Small intestine (tissue), 16 donors: ENCODE measurements at places on chromosomes 16 and 17. TPM values are rescaled to one million over a fixed set of nuclear protein-coding genes. Genes with fewer than 3 reads are reported as not detected.

GRCh38 chr17:55500103-55500502 is 11.1 kb downstream of the SMIM36 start:
- no peak overlapping the region for H3K4me3 ChIP-seq
- H3K36me3 ChIP-seq: no peaks in the 10 kb centered on the region
- H3K4me1 ChIP-seq: peaks cover 9% of the 10 kb centered on the region
- DNase-seq: no peak
- H3K27ac ChIP-seq: no peak overlapping the region

DNA sequence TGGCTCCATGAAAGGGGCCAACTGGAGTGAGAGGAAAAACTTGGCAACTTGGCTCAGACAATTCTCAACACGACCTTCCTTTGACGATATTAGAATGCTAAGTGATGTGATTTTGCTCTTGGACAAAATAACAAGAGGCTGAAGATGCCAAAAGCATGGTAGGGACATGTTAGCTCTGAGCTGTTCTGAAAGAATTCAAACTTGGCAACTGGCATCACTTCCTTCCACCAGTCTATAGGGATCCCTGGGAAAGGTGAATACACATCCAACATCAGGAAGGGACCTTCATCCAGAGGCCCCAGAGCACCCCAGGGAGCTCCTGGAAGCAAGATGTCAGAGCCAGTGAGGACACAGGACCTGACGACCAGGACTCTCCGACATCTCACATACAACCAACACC is 4.3 kb downstream of the KRT37 start:
- H3K4me1 ChIP-seq: no peaks in the 10 kb centered on the region
- no peak for DNase-seq
- H3K4me3 ChIP-seq: no peak overlapping the region
- peaks cover 11% of the 10 kb centered on the region for H3K27me3 ChIP-seq
- H3K36me3 ChIP-seq: no peaks in the 10 kb centered on the region
- no peak overlapping the region for H3K27ac ChIP-seq

MEIOB gene
- not detected for polyA plus RNA-seq

KIFC3 gene
- 88.1 TPM for polyA plus RNA-seq

HOXB2 gene
- 7.3 TPM for polyA plus RNA-seq

DNA sequence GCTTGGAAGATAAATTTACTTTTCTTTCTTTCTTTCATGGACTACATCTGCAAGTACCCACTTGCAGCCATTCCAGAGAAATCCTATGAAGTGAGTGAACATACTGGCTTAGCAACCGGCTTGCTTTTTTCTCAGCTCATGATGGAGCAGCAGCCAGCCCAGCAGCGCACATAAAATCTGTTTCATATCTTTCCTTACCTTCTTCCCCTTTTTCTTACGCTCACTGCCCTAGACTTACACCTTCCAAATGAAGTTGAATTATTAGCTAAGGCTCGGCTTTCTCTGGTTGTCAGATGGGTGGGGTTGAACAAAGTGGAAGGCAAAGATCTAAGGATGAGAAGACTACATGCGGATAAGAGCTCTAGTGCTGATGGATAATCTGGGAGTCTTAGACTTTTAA is 13.9 kb upstream of the ABCA8 start:
- no peaks in the 10 kb centered on the region for H3K36me3 ChIP-seq
- no peaks in the 10 kb centered on the region for H3K4me1 ChIP-seq
- H3K27me3 ChIP-seq: no peaks in the 10 kb centered on the region
- H3K4me3 ChIP-seq: no peak overlapping the region

- H3K36me3 ChIP-seq: no peaks in the 10 kb centered on the region
- no peak overlapping the region for H3K4me3 ChIP-seq
- no peaks in the 10 kb centered on the region for H3K27me3 ChIP-seq
- H3K27ac ChIP-seq: no peak overlapping the region
- H3K4me1 ChIP-seq: no peaks in the 10 kb centered on the region
Measured at GRCh38 chr17:40598619-40599467, 33.6 kb upstream of the CCR7 start.

GRCh38 chr17:7932483-7932891 is 481 bp downstream of the CNTROB start:
- H3K4me1 ChIP-seq: peaks cover 13% of the 10 kb centered on the region
- H3K27ac ChIP-seq: no peak overlapping the region
- peaks cover 24% of the 10 kb centered on the region for H3K36me3 ChIP-seq
- H3K27me3 ChIP-seq: peaks cover 9% of the 10 kb centered on the region
- DNase-seq: peak; percentile 44

GRCh38 chr17:8900207-8900606 is 32.7 kb upstream of the PIK3R6 start:
- no peak for DNase-seq
- H3K4me3 ChIP-seq: no peak overlapping the region
- H3K4me1 ChIP-seq: no peaks in the 10 kb centered on the region
- no peaks in the 10 kb centered on the region for H3K27me3 ChIP-seq

DNA sequence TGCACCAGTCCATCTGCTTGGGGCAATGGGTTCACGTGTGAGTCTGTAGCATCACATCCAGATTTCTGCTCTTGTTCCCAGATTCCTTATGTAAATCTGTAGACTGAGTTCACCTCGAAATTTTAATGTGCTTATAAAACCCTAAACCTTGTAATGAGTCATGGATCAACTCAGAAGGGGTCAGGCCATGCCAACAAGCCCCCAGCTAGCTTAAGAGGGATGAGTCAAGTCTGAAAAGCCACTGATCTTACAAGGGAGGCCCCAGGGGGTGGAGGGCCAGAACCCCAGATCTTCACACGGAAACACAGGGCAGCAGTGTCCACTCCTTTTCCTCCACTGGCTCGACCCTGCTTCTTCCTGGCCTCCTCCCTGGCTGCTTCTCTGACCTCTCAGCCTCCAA is 399.1 kb upstream of the CDH5 start:
- no peaks in the 10 kb centered on the region for H3K4me1 ChIP-seq
- H3K4me3 ChIP-seq: no peak overlapping the region
- H3K27me3 ChIP-seq: no peaks in the 10 kb centered on the region
- DNase-seq: no peak
- no peaks in the 10 kb centered on the region for H3K36me3 ChIP-seq
- no peak overlapping the region for H3K27ac ChIP-seq

DNA sequence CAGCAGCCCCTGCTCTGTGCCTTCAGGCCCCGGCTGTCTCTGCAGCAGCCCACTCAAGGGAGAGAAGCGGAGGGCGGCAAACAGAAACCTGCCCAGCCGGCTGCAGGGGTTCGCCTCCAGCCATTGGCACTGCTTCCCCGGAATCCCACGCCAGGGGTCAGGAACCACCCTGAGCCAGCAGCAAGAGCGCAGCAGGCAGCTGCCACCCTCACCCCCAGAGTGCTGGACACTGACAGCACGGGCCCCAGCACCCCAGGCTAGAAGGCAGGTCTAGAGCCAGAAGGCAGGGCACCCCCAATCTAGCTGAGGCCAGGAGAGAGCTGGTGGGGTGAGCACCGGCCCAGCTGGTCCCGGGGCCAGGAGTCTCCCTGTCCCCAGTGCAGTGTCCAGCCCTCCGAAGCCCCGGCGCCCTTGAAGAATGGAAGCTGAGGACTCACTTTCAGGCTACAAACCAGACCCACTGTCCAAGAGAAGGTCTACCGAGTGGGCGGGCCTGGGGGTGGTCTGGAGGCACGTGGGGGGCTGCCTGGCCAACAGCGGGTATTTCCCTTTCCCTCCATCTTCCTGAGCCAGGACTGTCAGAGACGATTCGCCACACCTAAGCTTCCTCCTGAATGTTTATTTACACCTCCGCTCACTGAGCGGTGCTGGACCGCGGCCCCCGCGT is 8.4 kb downstream of the UBALD2 start:
- no peaks in the 10 kb centered on the region for H3K27me3 ChIP-seq
- peak overlapping the region; percentile 20 for H3K27ac ChIP-seq
- peaks cover 66% of the 10 kb centered on the region for H3K36me3 ChIP-seq
- no peak for DNase-seq
- H3K4me3 ChIP-seq: no peak overlapping the region

HEXIM1 gene
- 38.3 TPM for polyA plus RNA-seq

DNA sequence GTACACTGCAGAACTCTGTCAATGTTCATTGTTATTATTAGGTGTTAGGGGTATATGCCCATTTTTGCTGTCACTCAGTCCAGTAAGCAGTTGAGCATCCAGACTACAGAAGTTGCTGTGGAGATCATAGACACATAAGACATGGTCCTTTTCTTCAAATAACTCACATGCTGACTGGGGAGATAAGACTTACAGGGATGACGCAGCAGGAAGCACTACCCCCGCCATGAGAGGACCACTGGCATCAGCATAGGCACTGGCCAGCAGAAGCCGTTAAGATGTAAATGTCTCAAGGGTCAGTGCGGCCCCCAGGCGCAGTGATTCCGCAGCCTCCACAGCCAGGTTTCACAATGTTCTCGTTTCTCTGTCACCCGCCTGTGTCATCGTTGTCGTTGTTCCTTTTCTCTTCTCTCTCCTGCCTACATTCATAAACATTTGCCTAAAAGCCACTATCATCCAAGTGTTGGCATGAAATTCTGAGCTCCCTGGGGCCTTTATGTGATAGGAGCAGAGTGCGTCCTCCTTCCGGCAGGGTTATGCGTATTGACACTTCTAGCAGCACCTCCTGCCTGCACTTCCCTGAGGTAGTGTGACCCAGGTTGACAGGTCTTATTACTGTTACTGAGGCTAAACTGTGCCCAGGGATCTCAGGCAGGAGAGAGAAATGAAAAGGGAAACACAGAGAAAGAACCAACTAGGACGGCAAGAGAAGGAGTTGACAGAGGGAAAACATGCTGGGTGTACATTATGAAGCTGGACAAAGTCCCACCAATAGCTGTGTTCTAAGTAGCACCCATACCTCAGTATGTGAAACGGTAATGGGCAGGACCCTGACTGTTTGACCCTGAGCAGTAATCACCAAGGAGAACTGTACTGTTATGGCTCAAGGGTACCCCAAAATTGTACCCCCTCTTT is 17.9 kb downstream of the TANGO6 start:
- no peak overlapping the region for H3K4me3 ChIP-seq
- DNase-seq: no peak
- H3K4me1 ChIP-seq: no peaks in the 10 kb centered on the region

DNA sequence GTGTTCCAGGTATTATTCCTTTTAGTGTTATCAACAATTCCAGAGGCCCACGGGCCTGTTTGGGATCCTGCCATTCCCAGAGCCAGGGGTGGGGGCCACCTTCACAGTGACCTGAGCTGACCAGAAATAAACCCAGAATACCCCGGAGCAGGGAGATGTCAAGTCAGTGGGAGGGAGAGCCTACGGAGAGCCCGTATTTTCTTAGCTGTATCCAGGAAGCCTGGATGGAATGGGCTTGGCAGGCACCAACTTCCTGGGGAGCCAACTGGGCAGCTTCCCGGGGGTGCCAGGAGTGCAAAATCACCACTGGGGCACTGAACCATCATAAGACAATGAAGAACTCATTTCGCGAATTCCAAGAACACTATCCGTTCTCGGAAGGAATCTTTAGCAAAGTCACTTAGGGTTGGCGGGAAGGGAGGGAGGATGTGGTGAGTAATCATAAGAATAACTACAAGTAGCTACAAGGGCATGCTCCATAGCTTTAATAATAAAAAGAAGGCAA is 13.2 kb upstream of the MRTFB start:
- no peak overlapping the region for H3K4me3 ChIP-seq
- no peaks in the 10 kb centered on the region for H3K36me3 ChIP-seq
- H3K27me3 ChIP-seq: no peaks in the 10 kb centered on the region
- H3K27ac ChIP-seq: peak overlapping the region; percentile 21
- H3K4me1 ChIP-seq: no peaks in the 10 kb centered on the region
- DNase-seq: no peak

- H3K27ac ChIP-seq: no peak overlapping the region
- no peaks in the 10 kb centered on the region for H3K4me1 ChIP-seq
- peaks cover 31% of the 10 kb centered on the region for H3K36me3 ChIP-seq
- H3K27me3 ChIP-seq: no peaks in the 10 kb centered on the region
- no peak for DNase-seq
- no peak overlapping the region for H3K4me3 ChIP-seq
Measured at GRCh38 chr17:76744747-76745146, 6.8 kb downstream of the MFSD11 start.
